ENCODE measurements at places on chromosomes 7 and 10.

DNA sequence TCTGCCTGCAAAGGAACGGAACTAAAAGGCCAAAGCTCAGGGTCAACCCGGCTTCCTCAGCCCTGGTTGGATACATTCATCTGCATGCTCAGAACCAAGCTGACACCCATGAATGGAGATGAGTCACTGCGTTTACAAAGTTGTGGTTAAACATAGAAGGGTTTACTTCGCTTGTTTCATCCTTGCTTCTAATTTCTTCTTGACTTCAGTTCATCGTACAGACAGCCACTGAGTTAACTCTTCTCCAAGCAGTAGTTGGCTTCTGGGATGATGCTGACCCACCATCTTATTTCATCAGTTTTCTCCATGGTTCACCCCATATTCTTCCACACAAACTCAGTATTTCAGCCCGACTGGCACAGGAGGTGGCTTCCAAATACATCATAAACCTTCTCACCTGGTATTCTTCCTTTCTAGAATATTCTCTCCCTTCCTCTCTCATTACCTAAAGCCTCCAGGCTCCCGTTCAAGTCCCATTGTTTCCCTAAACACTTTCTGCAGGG, 166.3 kb upstream of the RNF32 start:
- no peak for DNase-seq

- DNase-seq: no peak
These were observed 594.9 kb downstream of the INHBA start for GRCh38 chr7:41107938-41108448.

DNA sequence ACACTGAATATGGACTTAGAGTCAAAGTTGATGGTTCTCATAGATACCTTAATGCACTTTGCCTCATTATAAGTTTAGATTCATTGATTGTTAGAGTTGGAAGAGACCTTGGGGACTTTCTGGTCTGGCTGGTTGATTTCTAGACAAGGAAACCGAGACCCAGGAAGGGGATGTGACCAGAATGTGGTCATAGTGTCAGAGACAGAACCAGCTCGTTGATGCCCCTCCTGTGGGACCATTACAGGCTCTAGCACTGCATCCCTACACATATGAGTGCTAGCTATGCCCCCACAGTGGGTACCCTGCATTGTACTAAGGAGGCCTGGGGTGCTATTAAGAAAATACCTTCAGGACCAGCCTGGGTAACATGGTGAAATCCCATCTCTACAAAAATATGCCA, 306.6 kb downstream of the CAMK1D start:
- DNase-seq: no peak

- DNase-seq: no peak
These were observed 20.6 kb downstream of the KIN start for GRCh38 chr10:7767209-7767608.

- no peak for DNase-seq
These were observed 3.6 kb upstream of the TMEM72 start for GRCh38 chr10:44907556-44907955.

DNA sequence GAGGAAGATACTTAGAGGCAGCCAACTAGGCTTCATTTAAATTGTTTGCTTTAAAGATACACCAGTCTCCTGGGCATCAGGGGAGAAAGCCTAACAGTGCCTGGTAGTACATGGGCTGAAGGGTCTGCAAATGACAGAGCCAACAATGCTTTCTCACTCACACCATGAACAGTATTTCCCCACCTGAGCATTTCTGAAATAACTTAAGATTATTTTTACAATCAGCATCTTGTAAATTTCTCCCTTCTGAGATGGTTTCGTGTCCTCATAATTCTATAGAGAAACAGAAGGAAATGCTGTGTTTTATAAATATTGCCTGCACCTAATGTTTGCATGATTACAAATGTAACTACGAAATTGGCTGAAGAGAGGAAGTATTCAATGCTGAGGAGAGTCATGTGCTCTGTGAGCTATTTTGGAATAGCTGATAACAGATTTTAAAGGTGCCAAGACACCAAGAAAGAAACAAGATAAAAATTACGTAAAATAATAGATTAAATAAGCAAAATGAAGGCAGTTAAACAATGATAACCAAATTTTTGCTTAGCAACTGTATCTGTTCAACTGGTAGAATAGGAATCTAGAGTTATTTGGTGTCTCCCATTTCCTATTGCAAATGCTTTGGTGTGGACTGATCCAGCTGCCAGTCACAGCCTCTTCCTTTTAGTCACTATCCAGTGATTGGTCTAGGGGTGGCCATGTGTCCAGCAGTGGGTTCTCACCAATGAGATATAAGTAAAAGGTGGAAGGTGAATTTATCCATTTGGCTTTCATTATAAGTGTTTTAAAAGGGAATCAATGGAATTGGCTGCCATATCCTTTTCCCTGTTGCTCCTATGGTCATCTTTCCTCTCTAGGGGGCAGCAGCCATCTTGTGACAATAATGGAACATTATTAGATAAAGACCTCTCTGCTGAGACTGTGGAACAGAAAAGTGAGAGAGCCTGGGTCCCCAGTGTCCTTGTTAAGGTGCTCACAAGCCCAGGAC, 167.9 kb upstream of the SLC26A5 start:
- no peak for DNase-seq

DNA sequence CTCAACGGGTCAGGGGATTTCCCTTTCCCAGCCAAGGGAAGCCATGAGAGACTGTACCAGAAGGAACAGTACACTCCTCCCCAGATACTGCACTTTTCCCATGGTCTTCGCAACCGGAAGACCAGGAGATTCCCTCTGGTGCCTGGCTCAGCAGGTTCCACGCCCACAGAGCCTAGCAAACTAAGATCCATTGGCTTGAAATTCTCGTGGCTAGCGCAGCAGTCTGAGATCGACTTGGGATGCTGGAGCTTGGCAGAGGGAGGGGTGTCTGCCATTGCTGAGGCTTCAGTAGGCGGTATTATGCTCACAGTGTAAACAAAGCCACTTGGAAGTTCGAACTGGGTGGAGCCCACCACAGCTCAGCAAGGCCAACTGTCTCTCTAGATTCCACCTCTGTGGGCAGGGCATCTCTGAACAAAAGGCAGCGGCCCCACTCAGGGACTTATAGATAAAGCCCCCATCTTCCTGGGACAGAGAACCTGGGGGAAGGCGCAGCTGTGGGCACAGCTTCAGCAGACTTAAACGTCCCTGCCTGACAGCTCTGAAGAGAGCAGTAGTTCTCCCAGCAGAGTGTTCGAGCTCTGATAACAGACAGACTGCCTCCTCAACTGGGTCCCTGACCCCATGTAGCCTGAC, 29.6 kb downstream of the SLC16A12 start:
- DNase-seq: no peak

All from NCI-H1105 (cell line).